Stimulated activated CD8-positive, alpha-beta memory T cell treated with anti-CD3 and anti-CD28 coated beads, Interleukin-7, amount 100 ng/mL, for 24 hours (primary cell): ENCODE measurements at places on chromosomes 6 and 20.

DNA sequence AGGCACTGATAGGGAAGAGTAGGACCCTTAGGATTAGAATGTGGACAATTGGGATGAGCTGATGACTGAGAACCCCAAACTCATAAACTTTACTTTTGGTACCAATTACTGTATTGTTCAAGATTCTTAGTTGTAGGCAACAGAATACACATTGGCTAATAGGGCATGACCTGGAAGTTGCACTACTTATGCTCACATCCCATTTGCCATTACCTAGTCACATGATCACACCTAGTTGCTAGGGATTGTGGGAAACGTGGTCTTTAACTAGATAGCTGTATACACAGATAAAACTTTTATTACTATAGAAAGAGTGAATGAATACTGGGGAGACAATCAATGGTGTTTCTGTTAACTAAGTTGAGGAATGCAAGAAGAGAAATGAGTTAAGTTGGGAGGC, 113.4 kb upstream of the AKIRIN2 start:
- DNase-seq, result no peak

DNA sequence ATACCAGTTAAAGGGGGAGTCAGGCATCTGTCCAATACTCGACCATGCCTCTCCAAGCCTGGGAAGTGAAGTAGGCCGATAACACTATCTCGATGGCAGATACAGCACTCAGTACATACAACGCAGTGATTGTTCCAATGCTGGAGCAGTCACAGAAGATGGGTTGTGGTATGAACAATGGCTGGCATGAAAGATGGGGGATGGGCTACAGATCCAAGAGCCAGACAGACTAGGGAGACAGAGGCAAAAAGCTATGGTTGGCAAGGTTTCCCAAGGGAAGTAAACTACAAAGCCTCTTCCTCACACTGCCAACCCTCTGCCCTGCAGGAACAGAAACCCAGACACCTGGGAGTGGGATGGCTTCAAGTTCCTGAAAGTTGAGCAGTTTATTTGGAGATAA, 19.2 kb downstream of the FKBP1A start:
- DNase-seq, result no peak

DNA sequence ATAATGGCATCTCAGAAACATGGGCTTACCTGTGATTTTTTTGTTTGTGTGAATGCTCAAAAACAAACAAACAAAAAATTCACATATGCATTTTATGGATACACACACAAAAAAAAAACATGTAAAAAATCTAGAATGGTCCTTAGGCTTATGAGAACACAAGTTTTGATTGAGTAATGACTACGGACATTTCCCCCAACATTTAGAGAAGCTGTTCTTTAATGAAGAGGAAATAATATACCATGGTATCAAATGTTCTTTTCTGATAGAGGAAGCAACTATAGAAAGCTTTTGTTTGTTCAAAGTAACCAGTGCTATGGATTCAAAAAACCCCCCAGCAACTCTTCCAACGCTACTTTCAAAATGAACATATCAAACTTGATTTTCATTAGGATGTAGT, 8.6 kb upstream of the CALHM6 start:
- no peak for DNase-seq

GRCh38 chr6:94953867-94954631, 623.3 kb upstream of the MANEA start:
- no peak for DNase-seq

- no peak for DNase-seq
Observed at GRCh38 chr6:161618831-161619454, 345.1 kb upstream of the AGPAT4 start.

DNA sequence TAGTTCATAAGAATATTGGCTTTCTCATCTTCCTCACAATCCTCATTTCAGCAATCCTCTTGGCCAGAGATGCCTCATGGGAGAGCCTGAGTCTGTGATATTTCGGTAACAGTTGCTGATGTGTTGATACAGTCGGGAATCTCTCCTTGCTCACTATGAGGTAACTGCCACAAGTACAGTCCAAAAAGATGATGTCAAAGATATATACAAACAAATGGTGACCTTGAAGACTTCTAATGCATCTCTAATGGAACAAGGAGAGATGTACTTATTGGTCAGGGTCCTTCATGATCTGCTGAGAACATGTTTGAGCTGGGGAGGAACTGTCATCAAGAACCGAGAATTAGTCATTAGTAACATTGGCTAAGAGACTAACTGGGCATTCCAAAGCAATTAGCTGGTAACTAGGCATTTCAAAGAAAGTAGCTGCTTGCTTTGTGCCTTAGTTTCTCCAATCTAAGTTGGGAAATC, 56.1 kb downstream of the FILIP1 start:
- no peak for DNase-seq

DNA sequence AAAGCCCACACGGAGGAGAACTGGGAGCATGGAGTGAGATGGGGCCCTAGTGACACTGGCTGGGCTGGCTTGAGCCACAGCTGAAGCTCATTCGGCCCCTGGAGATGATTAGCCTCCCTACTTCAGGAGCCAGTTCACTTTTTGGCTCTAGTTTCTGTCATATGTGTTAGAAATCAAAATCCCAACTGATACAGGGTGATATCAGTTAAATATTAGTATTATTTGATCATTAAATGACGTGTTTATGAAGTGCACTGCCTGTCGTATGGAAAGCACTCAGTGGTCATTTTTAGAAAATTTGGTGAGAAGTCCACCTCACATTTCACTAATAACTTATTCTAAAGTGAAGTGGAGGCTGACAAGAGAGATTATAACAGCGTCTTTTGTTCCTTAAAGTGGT, 59.0 kb downstream of the TULP4 start:
- DNase-seq, result no peak

DNA sequence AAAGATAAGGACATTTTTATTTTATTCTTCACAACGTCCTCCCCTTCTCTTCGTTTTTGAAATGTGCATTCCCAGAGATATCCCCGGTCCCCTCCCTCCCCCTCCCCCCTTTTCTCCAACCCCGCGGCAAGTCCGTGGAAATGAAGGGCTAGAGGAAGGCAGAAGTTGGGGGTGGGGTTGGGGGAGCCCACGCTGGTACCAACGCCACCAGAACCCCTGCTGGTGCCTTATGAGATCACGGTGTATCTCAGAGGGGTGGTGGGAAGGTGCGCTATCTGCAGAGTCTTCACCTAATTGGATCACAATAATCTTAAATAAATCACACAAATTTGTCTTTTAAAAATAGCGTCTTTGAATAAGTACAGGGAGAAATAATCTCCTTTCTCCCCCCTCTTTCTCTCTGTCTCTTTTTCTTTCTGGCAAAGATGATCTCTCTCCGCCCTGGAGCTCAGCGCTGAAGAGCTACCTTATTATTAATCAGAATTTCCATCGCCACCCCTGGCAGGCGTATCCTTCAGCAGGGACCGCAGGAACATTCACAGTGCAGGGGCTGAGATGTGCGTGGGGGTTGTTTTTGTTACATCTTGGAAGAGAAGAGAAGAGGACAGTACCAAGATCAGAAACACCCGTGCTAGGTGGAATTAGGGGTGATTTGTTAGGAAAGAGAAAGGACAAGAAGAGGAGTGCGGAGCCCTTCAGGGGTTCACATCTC, 915 bp downstream of the CLVS2 start:
- DNase-seq, result no peak
